ENCODE measurements at places on chromosomes 7 and 10.

- no peak for DNase-seq
Observed at GRCh38 chr7:37062560-37062859, 338.2 kb upstream of the AOAH start.

DNA sequence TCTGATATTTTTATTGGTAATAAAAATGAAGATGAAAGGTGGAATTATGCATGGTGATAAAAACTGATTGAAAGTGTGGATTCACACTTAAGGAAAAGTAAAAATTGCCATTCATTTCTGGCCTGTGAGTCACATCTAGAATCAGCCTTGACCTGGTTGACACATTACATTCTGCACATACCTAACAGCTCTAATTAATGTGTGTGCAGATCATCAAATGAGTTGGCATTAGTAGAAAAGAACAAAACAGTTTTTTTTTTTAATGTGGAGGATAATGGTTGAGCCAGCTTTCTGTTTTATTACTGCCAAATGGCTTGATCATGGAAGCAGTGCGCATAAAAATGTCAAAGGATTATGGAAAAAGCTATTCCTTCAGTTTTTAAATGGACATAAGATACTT, 142.6 kb upstream of the TMEM196 start:
- DNase-seq: no peak

DNA sequence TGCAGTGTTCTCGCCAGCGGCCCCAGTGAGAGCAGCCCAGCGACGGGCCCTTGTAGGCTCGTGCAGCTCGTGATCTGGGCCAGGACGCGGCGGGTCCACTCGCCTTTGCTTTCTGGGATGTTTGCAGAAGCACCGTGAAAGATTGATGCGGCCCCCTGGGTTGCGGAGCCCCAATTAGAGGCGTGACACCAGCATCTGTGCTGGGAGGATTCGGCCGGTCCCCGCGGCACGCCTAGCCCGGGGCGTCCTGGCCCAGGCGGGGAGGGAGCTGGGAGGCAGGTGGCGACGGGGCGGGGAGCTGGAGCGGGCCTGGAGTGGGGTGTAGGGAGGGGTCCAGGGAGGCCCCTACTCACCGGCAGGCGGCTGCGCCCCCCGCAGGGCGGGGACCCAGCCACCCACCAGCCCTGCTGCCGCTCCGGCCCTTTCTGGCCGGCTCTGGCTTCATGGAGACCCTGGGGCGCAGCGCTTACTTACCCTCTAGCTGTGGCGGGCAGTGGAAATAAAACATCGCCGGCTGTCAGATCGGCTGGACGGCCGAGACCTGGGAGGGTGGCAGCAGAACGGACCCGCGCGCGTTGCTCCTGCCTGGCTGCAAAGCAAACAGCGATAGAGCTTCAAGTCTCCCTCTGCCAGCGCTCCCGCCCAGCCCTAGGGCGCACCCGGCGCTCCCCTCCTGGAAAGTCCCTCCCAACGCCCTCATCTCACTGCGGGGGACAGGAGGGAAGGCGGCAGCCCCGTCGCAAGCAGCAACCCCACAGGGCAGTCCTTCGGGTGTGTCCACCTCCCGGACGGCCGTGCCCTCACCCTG, 752 bp downstream of the DRGX start:
- no peak for DNase-seq

GRCh38 chr7:137667633-137668387, 179.0 kb downstream of the DGKI start:
- DNase-seq: peak; percentile 89

DNA sequence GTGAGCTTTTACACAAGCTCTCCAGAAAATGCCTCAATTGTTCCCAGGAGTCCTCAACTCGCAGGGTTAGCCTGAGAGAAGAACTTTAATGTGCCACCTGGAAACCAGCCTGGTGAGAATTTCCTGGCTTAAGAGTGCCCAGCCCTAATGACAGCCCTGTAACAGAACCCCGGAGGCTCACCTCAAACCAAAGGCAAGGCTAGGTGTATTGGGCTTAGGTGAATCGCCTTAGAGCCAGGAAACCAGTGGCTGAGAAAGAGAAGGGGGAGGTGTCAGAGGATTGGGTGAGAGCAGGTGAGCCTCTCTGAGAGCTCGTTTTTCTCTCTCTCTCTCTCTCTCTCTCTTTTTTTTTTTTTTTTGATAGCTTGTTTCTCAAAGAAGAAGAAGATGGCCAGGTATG, 7.3 kb downstream of the OCM2 start:
- DNase-seq: no peak

GRCh38 chr10:48612236-48612943, 7.5 kb upstream of the ARHGAP22 start:
- DNase-seq: no peak

GRCh38 chr10:97071496-97071895, 114.3 kb downstream of the SLIT1 start:
- DNase-seq: no peak

DNA sequence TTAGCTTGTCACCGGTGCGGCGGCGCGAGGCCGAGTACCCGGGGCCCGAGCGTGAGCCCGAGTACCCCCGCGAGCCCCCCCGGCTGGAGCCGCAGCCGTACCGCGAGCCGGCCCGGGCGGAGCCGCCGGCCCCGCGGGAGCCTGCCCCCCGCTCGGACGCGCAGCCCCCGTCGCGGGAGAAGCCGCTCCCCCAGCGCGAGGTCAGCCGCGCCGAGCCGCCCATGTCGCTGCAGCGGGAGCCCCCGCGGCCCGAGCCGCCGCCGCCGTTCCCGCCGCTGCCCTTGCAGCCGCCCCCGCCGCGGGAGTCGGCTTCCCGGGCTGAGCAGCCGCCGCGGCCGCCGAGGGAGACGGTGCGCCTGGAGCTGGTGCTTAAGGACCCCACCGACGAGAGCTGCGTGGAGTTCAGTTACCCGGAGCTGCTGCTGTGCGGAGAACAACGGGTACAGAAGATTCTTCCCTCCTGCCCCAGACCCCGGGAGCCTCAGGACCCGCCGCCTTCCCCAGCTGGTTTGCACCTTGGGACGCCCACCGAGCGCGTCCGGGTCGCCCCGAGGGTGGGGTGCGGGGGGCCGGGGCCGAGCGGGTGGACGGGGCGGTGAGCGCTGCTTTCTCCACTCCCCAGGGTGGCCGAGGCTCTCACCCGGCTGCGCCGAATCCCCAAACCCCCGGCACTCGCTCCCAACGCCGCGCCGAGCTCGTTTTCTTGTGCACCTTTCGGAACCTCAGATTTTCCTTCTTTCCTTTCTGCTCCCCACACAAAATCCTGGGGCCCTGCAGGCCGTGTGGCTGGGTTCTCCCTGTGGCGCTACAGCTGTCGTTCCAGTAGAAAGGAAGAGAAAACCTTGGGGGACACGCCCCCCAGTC, 708 bp downstream of the UBN2 start:
- peak; percentile 43 for DNase-seq

DNA sequence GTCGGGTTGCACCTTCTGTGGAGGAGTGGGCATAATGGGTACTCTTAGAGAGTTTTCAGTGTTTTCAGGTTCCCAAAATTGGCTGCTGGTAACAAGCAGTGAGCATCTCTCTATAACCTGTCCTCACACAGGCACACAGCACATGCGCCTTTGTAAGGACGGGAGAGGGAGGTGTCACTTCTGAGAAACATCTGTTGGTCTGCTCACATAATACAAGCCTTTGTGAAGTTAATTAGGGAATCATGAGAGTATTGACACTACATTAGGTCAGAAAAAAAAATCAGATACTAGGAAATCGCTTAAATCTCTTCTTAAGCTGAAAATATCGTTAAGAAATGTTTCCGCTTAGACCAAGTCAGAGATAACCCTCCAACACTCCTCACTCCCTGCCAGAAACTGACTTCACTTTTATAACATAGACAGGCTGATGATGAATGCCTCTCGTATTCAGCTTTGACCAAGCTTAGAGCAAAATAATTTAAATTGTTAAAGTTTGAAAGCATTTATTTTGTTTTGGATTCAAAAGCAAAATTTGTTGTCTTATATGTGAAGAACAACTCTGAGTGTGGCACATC, 769.7 kb downstream of the TNS3 start:
- DNase-seq: no peak

- DNase-seq: no peak
Observed at GRCh38 chr7:95715274-95715673, 57.1 kb upstream of the DYNC1I1 start.

GRCh38 chr10:123428391-123428790, 237.8 kb upstream of the GPR26 start:
- DNase-seq: no peak

DNA sequence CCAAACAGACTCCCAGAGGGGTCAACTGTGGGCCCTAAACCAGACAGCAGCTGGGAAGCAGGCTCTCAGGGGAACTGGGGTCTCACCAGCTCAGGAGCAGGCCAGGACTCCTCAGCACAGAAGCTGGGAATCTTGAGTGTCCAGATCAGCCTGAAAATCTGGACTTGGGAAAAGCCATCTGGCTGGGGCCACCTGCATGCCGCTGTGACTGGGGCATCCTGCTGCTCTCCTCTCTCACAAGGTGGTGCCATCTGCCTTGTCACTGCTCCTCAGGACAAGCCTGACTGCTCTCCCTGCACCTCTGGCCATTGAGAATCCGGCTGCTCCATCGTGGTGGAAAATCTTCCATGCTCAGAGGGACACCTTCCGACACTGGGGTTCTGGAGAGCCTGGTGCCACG, 141.4 kb downstream of the PLPP4 start:
- no peak for DNase-seq

DNA sequence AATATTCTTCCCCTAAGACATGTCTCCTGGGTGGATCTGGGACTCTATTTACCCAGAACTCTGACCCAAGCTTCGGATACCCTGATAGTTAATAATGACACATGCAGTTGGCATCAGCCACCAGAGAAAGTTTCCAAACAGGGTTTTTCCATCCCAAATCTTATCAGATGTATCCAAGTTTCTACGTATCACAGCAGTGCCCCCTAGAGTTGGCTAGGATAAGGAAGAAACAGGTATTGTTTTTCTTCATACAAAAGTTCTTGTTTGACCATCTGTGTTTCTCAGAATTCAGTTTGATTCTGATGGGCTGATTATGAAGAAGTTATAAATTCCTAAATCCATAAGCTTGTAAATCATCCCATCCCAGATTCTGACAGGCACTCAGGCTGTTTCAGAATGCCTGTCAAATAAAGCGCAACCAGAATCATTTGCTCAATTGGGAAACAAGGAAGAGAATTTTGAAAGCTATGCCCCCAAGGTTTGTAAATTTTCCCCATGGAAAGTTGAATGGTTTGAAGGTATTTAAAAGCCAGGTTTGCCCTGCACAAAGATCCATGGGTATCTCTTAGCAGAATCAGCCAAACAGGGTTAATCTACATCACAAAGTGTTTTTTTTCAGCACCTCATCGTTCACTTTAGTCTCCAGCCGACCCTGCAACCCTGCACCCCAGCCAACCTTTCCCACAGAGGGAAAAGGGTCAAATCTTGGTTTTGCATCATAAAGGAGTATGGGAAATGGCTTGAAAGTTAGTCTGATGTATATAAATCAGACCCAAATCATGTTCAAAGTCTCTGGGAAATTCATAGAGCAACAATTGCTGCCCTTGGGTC, 47.4 kb downstream of the NRAP start:
- DNase-seq: peak; percentile 20

DNA sequence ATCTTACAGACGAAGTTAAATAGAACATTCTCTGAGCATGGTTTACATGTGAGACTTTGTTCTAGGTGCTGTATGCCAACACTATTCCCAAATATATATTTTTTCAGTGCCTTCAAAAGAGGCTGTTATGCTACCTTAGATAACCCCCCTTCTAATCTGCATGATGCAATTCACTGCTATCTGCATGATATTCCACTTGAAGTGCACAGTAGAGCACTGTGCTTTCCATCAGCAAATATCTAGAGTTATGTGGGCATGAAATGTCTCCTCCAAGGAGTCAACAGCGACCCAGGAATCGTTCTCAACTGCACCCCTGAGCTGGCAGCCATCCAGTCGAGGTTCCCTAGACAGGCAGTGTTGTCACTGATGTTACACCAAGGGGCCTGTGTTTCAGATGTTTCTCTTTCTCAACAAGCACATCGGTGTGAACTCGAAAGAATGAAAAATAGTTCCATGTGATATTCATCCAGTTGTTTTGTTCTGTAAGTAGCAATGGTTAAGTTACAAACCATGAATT, 88.3 kb downstream of the PDE1C start:
- DNase-seq: no peak

GRCh38 chr10:87608756-87609155, 50.9 kb upstream of the PAPSS2 start:
- DNase-seq: peak; percentile 43

DNA sequence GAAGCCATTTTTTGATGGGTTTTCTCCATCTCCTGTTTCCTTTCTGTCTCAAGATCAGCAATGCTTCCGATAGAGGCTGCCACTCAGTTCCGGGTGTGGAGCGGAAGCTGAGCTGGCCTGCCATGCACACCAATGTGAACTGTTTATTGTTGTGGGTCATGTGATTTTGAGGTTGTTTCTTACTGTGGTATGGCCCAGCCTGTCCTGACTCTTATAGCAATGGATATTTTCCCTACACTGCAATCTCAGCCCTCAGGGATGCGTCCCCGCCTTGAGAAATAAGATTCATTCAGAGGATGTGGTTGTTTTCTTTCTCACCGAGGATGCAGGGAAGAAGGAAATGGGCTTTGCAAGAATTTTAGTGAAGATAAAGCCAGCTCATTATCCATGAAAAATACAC, 134.7 kb downstream of the PFKFB3 start:
- peak; percentile 52 for DNase-seq

DNA sequence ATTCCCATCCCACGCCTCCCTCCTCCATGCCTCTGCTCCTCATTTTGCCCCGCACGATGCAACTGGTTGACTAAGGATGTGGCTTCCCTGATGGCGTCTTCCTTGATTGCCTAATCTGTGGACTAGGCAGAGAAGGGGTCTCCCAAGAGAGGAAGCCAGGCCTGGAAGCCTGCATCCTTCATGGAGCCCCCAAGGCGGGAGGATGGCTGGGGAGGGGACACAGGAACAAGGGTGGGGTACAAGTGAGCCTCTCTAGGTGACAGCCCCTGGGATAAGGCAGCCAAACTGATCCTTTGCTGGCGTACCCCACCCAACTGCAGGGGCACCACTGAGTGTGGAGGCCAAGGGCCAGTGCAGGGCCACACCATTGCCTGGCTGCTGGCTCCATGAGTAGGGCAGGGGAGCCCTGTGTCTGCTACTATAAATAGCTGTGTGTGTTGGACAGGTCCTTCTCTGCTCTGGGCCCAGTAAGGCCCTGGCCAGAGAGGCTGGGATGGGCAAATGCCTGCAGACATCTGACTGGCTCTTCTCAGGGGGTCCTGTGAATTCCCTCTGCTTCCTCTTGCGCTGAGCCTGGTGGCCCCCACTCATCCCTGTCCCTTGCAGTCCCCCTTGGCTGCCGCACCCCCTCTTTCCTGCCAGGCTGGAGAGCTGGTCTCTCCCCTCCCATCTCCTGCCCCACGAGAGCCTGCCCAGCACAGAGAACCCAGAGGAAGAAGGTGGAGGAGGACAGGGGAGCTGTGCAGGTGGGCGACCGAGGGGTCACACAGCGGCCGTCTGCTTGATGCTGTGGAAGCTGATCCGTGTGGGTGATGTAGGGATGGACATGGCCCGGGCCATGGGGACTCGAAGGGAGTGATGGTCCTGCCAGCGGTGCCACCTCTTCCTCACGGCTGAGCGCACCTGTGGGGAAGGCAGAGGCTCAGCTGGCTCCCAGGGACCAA, 29.3 kb downstream of the CRHR2 start:
- no peak for DNase-seq

- no peak for DNase-seq
Observed at GRCh38 chr7:124618871-124619270, 146.7 kb downstream of the GPR37 start.

GRCh38 chr10:21910798-21911197, 92.7 kb downstream of the DNAJC1 start:
- no peak for DNase-seq
